ENCODE measurements at places on chromosomes 16 and 17.

DNA sequence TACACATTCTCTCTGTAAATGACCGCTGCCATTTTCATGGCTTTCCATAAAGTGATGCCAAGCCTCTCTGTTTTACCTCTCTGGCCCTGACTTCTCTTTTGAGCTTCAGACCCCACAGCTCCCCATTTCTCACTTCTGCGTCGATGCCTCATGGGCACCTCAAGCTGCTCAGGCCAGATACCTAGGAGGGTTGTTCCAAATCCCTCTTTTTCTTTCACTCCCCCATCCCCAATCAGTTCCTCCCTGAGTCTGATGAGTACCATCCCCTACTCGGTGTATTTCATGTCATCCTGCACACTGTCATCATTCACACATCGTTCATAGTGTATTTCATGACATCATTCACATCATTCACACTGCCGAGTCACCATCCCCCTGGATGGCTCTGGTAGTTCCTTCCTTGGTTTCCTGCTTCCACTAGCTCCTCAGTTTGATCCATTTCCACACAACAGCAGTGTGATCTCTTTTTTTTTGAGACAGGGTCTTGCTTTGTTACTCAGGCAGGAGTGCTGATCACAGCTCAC lies 43.1 kb downstream of the NTN1 start:
- H3K4me1 ChIP-seq: no peaks in the 10 kb centered on the region
- H3K36me3 ChIP-seq: no peaks in the 10 kb centered on the region
- no peak overlapping the region for H3K4me3 ChIP-seq

- no peak overlapping the region for H3K27ac ChIP-seq
- no peak for ATAC-seq
- H3K36me3 ChIP-seq: no peaks in the 10 kb centered on the region
- H3K4me1 ChIP-seq: no peaks in the 10 kb centered on the region
These were observed 577.0 kb upstream of the CDH11 start for GRCh38 chr16:65698791-65699321.

GRCh38 chr17:65531256-65532100 lies 30.0 kb downstream of the AXIN2 start:
- no peaks in the 10 kb centered on the region for H3K36me3 ChIP-seq

GRCh38 chr17:60039847-60040442 lies 38.8 kb downstream of the HEATR6 start:
- H3K27ac ChIP-seq: no peak overlapping the region
- ATAC-seq: no peak
- H3K4me3 ChIP-seq: no peak overlapping the region
- peaks cover 32% of the 10 kb centered on the region for H3K36me3 ChIP-seq
- peaks cover 22% of the 10 kb centered on the region for H3K27me3 ChIP-seq
- H3K4me1 ChIP-seq: peaks cover 10% of the 10 kb centered on the region

DNA sequence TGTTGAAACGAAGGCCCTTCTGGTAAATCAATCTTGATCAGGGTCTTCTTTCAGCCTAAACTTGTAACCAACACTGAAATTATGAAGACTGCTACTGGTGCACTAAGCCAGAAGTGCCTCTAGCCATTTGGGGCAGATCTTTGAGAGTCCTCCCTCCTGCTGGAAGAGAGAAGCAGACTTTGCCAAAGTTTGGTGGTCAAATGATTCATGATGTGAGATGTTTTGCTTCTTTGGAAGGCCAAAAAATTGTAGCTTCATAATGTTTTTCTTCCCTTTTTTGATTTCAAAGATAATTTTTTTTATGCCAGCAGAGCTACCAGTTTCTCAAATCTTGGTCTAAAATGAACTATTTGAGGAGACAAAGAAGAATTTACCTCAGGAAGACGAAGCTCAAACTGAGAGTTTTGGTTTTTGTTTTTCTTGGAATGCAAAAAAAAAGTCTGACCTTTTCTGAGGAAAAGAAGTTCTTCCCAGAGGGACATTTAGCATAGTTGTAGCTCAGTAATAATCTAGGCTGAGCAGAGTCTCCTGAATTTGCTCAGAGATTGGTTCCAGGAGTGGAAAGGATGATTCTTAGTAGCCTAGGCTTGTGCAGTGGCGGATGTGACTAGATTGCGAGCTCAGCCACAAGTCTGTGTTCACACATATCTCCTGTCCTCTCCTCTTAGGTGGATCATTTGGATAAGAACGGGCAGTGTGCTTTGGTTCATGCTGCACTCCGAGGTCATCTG lies 50.9 kb downstream of the CYB561 start:
- no peak overlapping the region for H3K27ac ChIP-seq
- peaks cover 21% of the 10 kb centered on the region for H3K4me1 ChIP-seq
- no peaks in the 10 kb centered on the region for H3K27me3 ChIP-seq
- ATAC-seq: no peak
- H3K4me3 ChIP-seq: no peak overlapping the region

DNA sequence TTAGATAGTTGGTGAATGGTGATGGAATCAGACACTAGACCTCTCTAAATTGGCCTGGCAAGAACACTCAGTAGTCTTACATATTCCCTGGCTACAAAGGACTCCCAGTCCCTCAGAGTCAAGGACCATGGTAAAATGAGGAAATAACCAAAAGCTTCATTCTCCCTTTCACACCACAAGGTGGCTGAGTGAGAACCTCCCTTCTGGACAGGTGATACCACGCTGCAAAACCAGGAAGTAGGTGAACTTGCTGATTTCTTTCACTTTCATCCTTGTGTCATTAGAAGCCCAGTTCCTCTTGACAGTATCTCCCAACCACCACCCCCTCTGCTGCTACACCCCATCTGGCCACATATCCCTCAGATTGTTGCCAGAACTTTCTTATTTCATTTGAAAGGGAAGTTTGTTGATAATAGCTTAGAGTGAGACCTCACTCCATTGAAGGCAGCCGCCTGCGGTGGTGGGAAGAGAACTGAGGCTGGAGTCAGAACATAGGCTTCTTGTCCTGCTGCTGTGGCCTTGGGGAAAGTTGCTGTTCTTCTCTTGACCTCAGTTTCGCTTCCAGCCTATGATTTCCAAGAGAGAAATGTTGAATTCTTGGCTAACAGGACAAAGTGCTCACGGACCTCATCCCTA lies 290.6 kb upstream of the CCL2 start:
- H3K36me3 ChIP-seq: no peaks in the 10 kb centered on the region
- peak overlapping the region; percentile 45 for H3K27ac ChIP-seq
- no peak overlapping the region for H3K4me3 ChIP-seq
- H3K4me1 ChIP-seq: peaks cover 34% of the 10 kb centered on the region

GRCh38 chr17:28087743-28088142 lies 45.3 kb downstream of the NLK start:
- H3K36me3 ChIP-seq: peaks cover 26% of the 10 kb centered on the region
- H3K27ac ChIP-seq: no peak overlapping the region
- peaks cover 51% of the 10 kb centered on the region for H3K4me1 ChIP-seq
- no peaks in the 10 kb centered on the region for H3K27me3 ChIP-seq
- H3K4me3 ChIP-seq: no peak overlapping the region
- ATAC-seq: no peak

DNA sequence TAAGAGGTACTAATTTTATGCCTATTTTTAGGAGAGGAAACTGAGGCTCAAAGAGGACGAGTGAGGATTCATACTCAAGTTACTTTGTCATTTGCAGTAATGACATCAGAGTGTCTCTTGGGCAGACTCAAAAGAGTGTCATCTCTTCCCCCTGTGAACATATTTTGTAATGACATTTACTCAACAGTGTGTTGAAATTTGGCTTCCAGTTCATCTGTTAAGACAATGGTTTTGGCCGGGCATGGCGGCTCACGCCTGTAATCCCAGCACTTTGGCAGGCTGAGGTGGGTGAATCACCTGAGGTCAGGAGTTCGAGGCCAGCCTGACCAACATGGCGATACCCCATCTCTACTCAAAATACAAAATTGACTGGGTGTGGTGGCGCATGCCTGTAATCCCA lies 28.9 kb downstream of the WFDC1 start:
- H3K4me1 ChIP-seq: no peaks in the 10 kb centered on the region
- no peaks in the 10 kb centered on the region for H3K36me3 ChIP-seq

- ATAC-seq: peak; percentile 78
- no peak overlapping the region for H3K27ac ChIP-seq
- H3K4me1 ChIP-seq: peaks cover 14% of the 10 kb centered on the region
- H3K4me3 ChIP-seq: no peak overlapping the region
These were observed 6.9 kb upstream of the GJD3 start for GRCh38 chr17:40371261-40371929.

DNA sequence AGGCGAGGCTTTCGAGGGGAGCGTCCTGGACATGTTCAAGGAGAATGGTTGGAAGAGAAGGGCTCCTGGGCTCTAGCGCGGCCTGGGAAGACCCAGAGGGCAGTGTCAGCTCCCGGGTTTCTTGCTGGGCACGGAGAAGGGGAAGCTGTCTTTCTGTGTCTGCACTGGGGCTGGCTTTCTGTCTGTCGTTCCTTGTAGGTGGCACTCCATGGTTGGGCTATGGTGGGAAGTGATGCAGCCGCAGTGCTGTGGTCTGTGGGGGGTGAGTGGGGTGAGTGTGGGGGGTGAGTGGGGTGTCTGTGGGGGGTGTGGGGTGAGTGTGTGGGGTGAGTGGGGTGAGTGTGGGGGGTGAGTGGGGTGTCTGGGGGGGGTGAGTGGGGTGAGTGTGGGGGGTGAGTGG lies 13.7 kb downstream of the RNF213 start:
- peaks cover 32% of the 10 kb centered on the region for H3K36me3 ChIP-seq
- peak overlapping the region; percentile 77 for H3K27ac ChIP-seq
- H3K4me1 ChIP-seq: peaks cover 22% of the 10 kb centered on the region
- no peaks in the 10 kb centered on the region for H3K27me3 ChIP-seq

- no peaks in the 10 kb centered on the region for H3K27me3 ChIP-seq
- H3K27ac ChIP-seq: peak overlapping the region; percentile 81
- H3K4me1 ChIP-seq: peaks cover 42% of the 10 kb centered on the region
- peaks cover 10% of the 10 kb centered on the region for H3K36me3 ChIP-seq
- H3K4me3 ChIP-seq: peak overlapping the region; percentile 90
- peak; percentile 72 for ATAC-seq
These were observed 646 bp downstream of the RABEP1 start for GRCh38 chr17:5282642-5283217.

- no peak for ATAC-seq
- peaks cover 15% of the 10 kb centered on the region for H3K36me3 ChIP-seq
- peak overlapping the region; percentile 77 for H3K4me3 ChIP-seq
- no peaks in the 10 kb centered on the region for H3K27me3 ChIP-seq
- H3K27ac ChIP-seq: peak overlapping the region; percentile 79
These were observed 2.2 kb downstream of the ZNF276 start for GRCh38 chr16:89723279-89724250.

GRCh38 chr17:82983510-82984248 lies 95.7 kb upstream of the METRNL start:
- H3K4me3 ChIP-seq: no peak overlapping the region
- ATAC-seq: no peak
- no peaks in the 10 kb centered on the region for H3K27me3 ChIP-seq
- H3K4me1 ChIP-seq: peaks cover 32% of the 10 kb centered on the region
- H3K36me3 ChIP-seq: peaks cover 12% of the 10 kb centered on the region

GRCh38 chr16:78993346-78993745 lies 607.2 kb downstream of the MAF start:
- peaks cover 19% of the 10 kb centered on the region for H3K4me1 ChIP-seq
- ATAC-seq: no peak
- H3K27me3 ChIP-seq: no peaks in the 10 kb centered on the region

- H3K4me1 ChIP-seq: peaks cover 48% of the 10 kb centered on the region
- no peak overlapping the region for H3K27ac ChIP-seq
- H3K36me3 ChIP-seq: peaks cover 32% of the 10 kb centered on the region
These were observed 142.2 kb downstream of the RAB11FIP4 start for GRCh38 chr17:31533546-31534155.

GRCh38 chr17:31397256-31397939 lies 5.9 kb downstream of the RAB11FIP4 start:
- peaks cover 3% of the 10 kb centered on the region for H3K4me1 ChIP-seq
- H3K27me3 ChIP-seq: peaks cover 45% of the 10 kb centered on the region
- no peak overlapping the region for H3K27ac ChIP-seq
- no peak for ATAC-seq
- H3K4me3 ChIP-seq: no peak overlapping the region

DNA sequence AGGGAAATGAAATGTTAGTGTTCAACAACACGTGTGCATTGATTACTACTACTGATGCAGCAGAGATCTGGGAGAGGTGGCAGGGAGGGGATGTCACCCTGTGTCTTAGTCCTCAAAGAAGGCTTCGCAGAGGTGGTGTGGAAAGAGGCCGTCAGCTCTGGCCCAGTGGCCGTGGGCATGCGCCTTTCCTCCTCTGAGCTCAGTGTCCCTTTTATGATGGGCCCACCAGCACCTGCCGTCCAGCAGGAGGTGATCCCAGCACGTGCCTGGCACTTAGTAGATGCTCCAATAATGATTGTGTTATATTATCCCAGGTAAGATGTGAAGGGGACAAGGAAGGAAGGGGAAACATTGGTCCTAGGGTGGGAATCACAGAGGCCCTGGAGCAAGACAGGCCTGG lies 106.2 kb downstream of the CLEC16A start:
- H3K4me1 ChIP-seq: peaks cover 45% of the 10 kb centered on the region
- H3K27ac ChIP-seq: peak overlapping the region; percentile 82
- no peak overlapping the region for H3K4me3 ChIP-seq
- ATAC-seq: no peak
- no peaks in the 10 kb centered on the region for H3K27me3 ChIP-seq
- H3K36me3 ChIP-seq: peaks cover 84% of the 10 kb centered on the region

DNA sequence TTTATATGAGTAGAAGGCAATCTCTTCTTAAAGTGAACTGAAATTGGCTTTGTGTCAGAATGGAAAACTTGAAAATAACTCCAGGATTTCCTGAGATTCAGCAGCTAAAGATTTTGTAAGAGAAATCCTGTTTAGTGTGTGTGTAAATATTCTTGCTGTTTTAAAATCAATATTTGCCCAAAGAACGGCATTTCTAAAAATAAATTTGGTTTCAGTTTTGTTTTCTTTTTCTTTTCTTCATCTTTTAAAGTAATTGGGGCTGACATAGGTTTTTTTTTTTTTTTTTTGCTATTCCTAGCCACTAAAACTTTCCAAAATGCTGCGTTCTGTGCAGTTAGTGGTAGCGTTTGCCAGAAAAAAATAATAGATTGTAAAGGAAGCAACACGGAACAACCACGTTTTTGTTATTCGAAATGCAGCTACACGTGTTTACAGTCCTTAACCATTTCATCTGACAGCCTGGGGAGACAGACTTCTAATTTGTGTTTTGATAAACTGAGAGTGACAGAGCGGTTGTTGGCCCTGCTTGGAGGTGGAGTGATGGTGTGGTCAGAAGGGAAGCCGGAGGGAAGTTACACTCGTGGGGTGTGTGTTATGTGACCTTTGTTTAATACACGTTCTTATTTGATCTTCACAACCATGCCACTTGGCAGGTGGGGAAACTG lies 21.6 kb upstream of the SMPD3 start:
- H3K27me3 ChIP-seq: no peaks in the 10 kb centered on the region
- peak overlapping the region; percentile 57 for H3K4me3 ChIP-seq
- ATAC-seq: peak; percentile 54
- H3K36me3 ChIP-seq: no peaks in the 10 kb centered on the region
- peaks cover 68% of the 10 kb centered on the region for H3K4me1 ChIP-seq

- H3K27ac ChIP-seq: no peak overlapping the region
- peaks cover 17% of the 10 kb centered on the region for H3K27me3 ChIP-seq
- no peaks in the 10 kb centered on the region for H3K4me1 ChIP-seq
- no peaks in the 10 kb centered on the region for H3K36me3 ChIP-seq
- no peak for ATAC-seq
- no peak overlapping the region for H3K4me3 ChIP-seq
These were observed 71.1 kb downstream of the TMEM114 start for GRCh38 chr16:8519179-8519578.

- ATAC-seq: no peak
- no peaks in the 10 kb centered on the region for H3K27me3 ChIP-seq
- peaks cover 15% of the 10 kb centered on the region for H3K36me3 ChIP-seq
- peak overlapping the region; percentile 68 for H3K4me3 ChIP-seq
- H3K27ac ChIP-seq: no peak overlapping the region
- peaks cover 42% of the 10 kb centered on the region for H3K4me1 ChIP-seq
These were observed 119.1 kb upstream of the SMURF2 start for GRCh38 chr17:64781014-64781756.

Data from stimulated activated memory B cell treated with anti-CD40 and anti-IgM and Interleukin-4, amounts not matched to agents 10 μg/mL and 1 μg/mL and 100 μg/mL, for 72 hours (primary cell).